Stimulated activated CD8-positive, alpha-beta memory T cell treated with anti-CD3 and anti-CD28 coated beads, Interleukin-7, amount 100 ng/mL, for 4 hours (primary cell): ENCODE measurements at places on chromosomes 7 and 10.
A peak's percentile ranks its signal among the peaks of the same experiment; 100 is the strongest.

- peak; percentile 21 for DNase-seq
Measured at GRCh38 chr7:3065724-3066143, 22.1 kb upstream of the CARD11 start.

DNA sequence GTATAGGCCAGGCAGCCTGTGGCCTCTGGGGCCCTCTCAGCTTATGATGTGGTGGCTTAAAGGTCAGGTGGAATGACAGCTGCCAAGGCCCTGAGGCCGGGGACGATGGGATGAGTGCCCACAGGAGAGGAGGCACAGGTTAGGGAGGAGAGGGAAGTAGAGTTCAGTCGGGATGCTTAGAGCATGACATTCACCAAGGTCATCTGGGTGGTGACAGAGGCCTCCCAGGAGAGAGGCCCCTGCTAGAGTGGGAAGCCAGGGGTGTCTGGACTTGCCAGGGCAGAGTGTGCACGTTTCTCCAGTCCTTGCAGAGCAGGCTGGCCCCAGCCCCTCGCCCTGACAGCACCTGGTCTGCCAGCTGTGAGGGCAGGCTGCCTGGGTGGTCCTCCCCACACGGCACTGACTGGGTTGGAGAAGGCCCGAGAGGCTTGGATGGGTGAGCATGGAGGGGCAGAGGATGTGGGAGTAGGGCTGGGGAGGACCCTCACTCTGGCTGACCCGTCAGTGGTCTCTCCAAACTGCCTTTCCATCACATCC lies 1.5 kb downstream of the CALHM1 start:
- no peak for DNase-seq

DNA sequence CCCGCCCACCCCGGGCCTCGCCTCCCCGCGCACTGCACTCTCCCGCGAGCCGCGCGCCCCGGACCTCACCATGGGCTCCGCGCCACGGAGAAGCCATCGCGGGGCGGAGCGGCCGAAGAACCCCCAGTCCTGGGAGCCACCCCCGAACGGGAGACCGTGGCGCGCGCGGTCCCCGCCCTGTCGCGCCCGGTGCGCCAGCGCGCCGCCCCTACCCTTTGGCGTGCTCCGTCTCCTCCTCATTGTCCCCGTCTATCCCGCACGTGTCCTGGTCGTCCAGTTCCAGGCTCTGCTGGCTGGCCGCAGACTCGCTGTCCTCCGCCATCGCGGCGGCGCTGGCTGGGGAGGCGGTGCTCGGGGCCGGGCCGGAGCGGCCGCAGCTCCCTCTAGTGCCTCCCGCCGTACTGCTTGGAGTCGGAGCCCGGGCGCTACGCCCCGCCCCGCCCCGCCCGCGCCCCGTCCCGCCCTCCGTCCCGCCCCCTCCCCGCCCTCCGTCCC lies at the start of gene NMT2:
Gene NMT2 (minus strand): TSS at position 403 of the 495 bp plus-strand sequence. CDS start 81 bp downstream, at position 322.
- DNase-seq = no peak

GRCh38 chr10:29981510-29981909 lies 77.9 kb downstream of the JCAD start:
- DNase-seq = no peak

DNA sequence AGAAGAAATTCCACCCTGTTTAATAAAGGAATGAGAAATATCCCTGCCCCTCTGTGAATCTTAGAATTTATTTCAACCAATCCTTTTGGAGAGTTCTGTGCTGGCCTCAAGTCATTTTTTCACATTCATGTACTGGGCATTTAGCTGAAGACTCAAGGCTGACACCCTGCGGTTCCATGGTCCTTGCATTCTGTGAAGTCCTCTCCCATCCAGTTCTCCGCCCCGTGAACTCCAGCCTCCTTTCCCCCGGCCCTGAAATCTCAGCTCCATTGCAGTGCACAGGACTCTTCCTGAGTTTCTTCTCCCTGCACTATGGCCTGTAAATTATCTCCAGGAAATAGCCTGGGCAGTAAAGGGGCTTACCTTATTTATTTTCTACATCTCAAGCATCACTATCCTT lies 183.0 kb upstream of the KCND2 start:
- no peak for DNase-seq

- DNase-seq = no peak
Measured at GRCh38 chr10:63252095-63252762, 119.1 kb downstream of the NRBF2 start.

GRCh38 chr10:3538291-3538655 lies 246.7 kb downstream of the KLF6 start:
- DNase-seq = no peak

DNA sequence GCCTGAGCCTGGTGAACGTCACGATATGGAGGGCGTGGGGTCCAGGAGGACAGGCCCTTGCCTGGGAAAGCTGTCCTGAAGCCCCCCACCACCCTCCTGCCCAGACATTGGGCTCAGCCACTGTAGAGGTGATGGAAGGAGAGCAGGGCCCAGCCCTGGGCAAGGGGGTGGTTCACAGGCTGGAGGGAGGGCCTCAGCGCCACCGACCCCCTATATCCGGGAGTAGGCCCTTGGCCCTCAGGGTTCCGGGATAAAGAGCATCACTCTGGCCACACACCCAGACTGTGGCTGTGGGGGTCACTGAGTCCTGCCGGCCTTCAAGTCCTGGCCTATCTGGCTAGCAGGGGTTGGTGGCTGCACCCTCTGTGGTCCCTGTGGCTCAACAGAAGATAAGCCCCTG lies 55.3 kb upstream of the GTF2IRD1 start:
- no peak for DNase-seq

GRCh38 chr7:52936750-52937149 lies 98.7 kb upstream of the POM121L12 start:
- no peak for DNase-seq

DNA sequence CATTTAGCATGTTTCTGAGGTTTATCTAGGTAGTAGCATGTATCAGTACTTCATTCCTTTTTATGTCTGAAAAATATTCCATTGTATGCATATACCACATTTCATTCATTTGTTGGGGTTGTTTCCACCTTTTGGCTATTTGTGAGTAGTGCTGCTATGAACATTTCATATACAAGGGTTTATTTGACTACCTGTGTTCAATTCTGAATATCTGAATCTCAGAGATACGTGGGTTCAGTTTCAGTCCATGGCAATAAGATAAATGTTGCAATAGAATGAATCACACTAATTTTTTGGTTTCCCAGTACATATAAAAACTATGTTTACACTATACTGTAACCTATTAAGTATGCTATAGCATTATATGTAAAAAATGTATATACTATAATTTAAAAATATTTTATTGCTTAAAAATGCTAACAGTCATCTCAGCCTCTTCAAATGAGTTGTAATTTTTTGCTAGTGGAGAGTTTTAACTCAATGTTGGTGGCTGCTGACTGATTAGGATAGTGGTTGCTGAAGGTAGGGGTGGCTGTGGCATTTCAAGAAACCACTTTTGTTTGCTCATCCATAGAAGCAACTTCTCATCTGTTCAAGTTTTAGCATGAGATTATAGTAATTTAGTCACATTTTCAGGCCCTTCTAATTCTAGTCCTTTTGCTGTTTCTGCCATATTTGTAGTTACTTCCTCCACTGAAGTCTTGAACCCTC lies 13.9 kb downstream of the PLEKHA1 start:
- no peak for DNase-seq

DNA sequence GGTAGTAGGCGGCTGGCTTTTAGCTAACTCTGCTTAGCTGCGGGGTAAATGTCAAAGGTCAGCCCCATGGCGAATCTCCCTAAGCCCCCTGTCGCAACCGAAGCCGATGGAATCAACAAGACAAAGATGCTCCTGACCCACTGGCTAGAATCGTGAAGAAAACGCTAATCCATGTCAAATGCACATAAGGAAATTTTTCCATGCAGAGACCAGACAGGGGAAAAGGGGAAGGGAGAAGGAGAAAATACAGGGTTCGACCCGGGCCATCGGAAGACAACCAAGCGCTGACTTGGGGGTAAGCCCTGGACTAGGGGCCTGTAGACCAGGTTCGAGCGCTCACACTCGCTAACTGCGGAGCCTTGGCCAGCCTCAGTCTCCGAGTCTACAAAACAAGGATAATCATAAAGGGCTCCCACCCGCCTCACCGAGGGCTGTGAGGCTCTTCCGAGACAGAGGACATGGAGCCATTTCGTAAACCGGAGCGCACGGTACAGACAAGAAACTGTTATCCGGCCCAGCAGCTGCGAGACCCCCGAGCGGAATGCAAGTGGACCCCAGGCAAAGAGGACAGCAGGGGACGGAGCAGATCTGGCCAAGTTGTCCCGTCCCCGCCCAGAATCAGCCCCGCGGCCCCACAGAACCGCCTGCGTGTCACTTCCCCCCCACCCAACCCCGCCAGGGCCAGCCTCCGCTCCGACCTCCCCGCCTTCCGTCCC lies 507 bp downstream of the SAR1A start:
- no peak for DNase-seq
